AML-193 (cell line): ENCODE measurements at places on chromosomes 12 and 14.
A peak's percentile ranks its signal among the peaks of the same experiment; 100 is the strongest.

DNA sequence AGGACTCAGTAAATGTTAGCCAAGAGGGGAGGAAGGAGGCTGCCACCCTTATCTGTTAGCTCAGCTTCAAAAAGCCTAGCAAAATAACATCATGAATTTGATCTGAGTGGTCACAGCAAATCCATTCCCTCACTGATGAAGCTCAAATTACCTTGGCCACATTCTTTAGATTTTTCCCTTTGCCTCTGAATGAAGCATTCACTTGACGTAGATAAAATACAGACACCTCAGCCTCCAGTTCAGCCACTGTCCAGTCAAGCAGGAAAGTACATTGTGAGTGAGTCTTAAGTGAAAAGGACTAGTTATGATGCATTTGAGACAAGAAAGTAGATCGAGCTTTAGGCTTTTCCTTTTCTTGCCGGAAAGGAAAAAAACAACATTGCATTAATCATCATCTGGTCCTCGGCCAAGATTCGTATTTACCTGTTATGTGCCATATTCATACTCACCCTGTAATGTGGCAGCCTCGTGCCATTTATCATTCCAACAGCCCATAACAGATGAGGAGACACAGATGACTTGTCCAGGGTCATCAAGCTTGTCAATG lies 146.5 kb downstream of the ETV6 start:
- no peak for DNase-seq

DNA sequence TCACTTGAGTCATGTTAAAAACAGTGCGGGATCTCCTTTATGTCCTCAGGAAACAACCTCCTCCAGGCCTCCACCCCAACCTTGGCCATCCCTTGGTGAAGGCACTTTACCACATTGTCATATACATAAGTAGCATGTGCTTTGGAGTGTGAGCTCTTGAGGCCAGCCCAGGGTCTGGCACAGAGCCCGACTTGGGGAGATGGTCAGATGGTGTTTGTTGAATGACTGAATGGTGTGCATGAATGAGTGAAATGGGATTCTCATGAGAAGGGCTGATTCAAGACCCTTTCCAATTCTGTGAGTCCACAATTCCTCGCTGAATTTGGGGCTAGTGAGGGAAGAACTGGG lies 52.9 kb upstream of the DLK1 start:
- DNase-seq = no peak

DNA sequence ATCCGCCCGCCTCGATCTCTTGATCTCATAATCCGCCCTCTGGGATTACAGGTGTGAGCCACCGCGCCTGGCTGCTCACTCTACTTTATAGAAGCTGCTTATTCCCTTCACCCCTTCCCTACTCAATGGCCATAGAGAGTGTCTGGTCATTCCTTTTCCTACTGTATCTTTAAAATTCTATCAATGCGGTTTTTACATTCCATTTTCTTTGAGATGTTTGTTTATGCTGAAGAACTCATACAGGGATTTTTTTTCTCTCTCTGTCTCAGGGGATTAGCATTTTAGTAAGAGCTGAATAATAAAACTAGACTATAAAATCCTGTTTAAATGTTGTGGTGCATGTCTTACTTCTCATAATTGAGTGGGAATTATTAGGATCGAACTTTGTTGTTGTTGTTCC lies 218.6 kb upstream of the FOXN3 start:
- no peak for DNase-seq

DNA sequence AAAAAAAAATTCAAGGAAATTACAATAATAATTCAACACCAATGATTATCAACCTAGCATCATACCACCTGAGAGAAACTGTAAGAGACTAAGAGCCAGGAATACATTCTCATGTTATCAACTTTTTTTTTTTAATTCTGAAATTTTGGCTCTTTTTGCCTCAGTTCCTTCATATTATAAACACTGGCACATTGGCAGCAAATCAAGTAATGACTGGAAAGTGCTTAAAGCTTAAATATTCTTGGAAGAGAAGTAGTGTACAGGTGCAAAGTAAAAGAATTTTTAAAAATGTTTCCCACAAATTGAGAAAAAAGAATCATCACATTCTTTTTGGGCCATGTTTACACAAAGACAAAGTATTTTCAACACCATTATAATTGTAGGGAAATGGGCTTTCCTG lies 296.9 kb upstream of the SOX5 start:
- DNase-seq = no peak

GRCh38 chr14:69811868-69812252 lies 14.8 kb upstream of the SLC10A1 start:
- DNase-seq = no peak

DNA sequence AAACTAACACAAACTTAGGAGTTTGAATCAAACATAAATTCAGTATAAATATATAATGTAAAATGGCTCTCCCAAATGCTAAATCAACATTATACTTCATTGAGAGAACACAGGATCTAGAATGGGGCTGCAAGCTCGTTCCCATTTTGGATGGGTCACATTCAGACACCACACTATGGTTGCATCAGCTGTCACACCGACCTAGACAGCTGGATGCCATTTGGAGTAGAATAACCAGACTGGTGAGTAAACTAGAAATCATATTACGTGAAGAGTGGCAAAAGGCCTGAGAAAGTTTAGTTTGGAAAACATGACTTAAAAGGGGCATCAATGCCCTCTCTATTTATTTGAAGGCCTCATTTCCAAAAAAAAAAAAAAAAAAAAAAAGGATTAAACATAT lies 430.4 kb downstream of the NPAS3 start:
- no peak for DNase-seq

- DNase-seq = no peak
These were observed 104.2 kb upstream of the MAP1LC3B2 start for GRCh38 chr12:116454950-116455447.

DNA sequence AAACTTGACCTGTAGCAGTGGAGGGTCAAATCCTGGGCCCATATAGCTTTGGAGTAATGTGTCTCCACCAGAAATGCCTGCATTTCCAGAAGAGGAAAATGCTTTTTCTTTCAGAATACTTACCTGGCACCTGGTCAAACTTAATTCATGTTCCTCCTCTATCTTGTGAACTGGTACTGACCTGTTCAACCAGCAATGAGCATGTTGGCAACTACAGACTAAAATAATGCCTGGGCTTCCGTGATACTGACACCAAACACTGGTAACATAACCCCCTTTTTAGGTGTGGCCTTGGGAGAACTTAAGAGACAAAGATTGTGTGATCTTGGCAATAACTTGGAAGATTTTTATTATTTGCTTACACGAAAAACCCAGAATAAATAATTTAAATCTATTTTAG lies 23.8 kb upstream of the MGST1 start:
- DNase-seq = no peak

GRCh38 chr12:68919581-68920239 lies 13.3 kb downstream of the CPM start:
- no peak for DNase-seq

DNA sequence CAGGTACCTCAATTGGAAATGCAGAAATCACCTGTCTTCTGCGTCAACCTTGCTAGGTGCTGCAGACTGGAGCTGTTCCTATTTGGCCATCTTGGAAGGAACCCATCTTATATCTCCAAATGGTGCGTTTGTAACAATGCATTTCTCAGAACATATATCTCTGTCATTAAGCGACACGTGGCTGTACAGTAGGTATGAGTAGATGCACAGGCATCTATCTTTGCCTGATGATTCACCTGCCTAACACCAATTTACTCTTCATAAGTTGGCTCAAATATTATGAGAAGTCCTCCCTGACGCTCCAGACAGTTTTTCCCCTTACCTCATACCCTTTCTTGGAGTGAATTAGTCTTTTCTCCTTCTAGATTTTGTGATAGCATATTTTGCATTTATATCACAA lies 44.2 kb downstream of the GPR137C start:
- DNase-seq = no peak

GRCh38 chr12:96881608-96882007 lies 25.4 kb upstream of the NEDD1 start:
- no peak for DNase-seq

DNA sequence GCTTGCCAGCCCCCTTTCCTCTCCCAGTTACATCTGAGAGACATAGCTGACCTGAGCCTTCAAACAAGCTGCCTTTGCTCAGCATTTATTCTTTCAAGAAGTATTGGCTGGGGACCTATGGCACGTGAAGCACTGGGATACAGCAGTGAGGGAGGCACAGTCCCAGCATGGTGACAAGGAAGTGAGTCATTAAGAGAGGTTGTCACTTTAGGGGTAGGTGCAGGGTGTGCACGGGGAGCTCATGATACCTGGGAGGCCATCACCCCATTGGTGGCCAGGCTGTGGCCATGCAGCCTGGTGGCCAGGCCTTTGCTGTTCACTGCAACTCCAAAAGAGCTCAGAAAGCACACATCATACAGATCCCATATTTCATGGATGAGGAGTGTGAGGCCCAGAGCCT lies 5.7 kb upstream of the KRT75 start:
- DNase-seq = no peak

- DNase-seq = peak; percentile 27
These were observed 1.8 kb upstream of the RCOR1 start for GRCh38 chr14:102590667-102591099.

DNA sequence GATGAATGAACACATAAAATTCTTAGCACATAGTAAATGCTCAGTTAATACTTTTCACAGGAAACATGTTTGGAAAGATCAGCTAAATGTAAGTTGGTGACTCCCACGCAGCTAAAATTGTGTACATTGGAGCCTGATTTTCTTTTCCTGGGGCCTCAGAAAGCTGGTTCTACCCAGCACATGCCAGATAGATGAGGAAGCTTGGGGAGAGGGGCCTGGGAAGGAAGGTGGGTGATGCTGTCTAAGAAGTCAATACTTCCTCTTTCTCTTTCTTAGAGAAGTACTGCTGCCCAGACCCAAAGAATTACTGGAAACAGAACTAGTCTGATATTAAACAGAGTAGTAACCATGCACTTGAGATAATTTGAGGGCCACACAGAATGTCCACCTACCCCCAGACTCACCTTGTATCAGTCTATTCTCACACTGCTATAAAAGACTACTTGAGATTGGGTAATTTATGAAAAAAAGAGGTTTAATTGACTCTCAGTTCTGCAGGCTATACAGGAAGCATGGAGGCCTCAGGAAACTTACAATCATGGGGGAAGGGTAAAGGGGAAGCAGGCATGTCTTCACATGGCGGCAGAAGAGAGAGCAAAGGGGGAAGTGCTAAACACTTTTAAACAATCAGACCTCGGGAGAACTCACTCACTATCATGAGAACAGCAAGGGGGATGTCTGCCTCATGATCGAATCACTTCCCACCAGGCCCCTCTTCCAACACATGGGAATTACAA lies 123.3 kb upstream of the MED13L start:
- DNase-seq = peak; percentile 28

GRCh38 chr14:92573761-92574498 lies 60.3 kb downstream of the RIN3 start:
- no peak for DNase-seq

GRCh38 chr12:6632026-6632983 lies 3.5 kb downstream of the LPAR5 start:
- no peak for DNase-seq

DNA sequence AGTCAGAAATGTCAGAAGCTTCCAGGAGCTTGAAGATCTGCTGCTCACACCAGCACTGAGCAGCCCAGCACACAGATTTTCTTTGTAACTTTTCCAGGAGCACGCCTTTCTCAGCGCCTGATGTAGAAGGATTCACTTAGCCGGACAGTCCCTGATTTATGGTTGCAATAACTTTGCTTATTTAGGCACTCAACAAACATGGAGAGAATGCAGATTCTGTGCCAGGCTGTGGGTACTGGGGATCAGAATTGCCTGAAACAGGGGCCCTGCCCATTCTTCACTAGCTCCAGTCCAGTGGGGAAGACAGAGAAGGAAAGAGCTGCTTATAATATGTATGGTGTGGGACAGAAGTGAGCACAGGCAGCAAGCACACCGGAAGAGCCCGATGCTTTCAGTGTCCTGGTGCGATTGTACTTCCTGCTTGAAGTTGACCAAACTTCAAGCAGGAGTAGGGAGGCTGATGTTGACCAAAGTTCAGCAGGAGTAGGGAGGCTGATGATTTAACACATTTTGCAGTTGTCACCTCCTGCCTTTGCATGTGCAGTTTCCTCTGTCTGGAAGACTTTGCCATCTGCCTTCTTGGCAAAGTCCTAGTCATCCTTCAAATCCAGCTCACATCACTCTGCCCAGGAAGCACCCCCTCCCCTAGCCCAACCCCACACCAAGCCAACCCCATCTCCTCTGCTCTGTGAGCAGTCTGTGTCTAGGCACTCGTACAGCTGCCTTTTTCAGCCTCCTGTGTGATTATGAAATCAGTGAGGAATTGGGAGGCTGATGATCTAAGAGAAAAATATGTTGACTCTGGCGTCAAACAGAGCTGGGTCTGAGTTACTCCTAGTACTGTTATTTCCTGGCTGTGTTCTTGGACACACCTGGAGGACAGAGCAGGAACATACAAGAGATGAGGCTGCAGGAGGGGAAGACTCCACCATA lies 12.0 kb upstream of the PRIMA1 start:
- DNase-seq = no peak

GRCh38 chr12:107884769-107885694 lies 110.5 kb downstream of the ASCL4 start:
- DNase-seq = peak; percentile 28

DNA sequence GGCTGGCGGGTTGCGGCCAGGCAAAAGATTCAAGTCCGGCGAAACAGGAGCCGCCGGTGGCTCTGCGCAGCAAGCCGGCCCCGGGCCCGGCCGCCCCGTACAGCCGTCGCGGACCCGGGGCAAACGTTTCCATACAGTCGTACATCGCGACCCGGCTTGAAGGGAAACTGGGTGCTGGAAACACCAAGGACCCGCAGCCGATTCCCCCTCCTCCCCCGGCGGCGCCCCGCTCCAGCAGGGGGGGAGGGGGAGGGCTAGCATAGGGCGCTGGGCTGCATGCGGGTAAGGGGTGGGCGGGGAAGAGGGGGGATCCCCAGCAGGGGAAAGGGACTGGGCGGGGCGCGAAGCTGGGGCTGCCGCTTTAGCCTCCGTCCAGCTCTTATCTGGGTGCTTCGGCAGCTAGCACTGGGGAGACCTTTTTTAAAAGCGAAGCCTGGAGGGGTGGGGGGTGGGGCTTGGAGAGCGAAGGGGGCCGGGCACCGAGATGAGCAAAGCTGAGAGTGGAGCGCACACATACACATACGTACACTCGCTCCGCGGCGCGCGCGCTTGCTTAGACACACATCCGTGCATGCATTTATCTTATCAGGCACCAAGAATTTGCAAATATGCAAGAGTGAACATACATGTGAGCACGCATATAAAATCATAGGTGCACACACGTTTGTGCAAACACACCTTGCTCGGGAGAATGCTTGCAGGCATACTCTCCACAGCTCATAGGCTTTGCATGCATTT lies 11.9 kb downstream of the RARG start:
- no peak for DNase-seq

DNA sequence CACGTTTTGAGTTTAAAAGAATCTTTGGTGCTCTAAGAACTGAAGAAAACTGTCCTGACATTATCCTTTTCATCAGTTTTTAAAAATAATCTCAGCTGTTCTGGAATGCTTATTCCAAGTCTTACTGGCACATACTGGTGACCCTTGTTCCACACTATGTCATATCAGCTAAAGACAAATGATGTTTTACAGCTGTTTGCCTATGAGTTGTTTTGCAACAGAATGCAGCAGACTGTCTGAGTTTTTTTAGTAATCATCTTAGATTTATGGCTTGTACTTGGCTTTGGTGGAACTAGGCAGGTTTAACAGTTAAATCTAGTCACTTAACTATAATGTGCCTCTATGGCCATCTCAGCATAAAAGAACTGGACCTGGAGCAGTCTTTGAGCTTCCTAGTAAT lies 91.6 kb upstream of the GRIN2B start:
- no peak for DNase-seq
